CD4-positive, alpha-beta T cell treated with Interleukin-2 at 100 ng/mL for 4 hours (primary cell): ENCODE measurements at places on chromosomes 1 and 21.

DNA sequence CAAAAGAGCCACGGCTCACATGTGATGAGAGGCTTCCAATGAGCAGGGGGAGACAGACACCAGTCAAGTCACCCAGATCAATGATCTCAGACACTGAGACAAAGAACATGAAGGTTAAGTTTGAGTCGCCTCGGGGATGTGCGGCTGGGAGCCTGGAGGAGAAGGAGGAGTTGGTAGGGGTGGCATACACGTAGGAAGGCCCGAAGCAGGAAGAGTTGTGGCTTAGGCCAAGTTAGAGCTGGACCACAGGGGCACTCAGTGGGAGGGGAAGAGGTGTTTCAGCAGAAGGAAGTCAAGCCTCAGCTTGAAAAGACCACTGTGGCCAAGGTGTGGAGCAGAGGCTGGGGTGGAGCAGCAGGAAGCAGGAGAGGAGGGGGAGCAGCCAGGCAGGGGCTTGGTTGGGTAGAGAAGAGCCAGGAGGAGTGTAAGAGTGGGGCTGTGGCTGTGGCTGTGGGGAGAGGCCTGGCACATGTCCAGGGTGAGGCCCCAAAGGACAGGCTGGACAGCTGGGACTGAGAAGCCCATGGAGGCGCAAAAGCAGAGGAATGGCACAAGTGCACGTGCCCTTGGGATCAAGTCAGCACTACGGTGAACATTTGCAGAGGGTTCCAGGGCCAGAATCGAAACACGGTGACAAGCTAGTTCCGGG is 27.6 kb downstream of the CTNNBIP1 start:
- peak; percentile 11 for DNase-seq

- no peak for DNase-seq
Measured at GRCh38 chr1:157696966-157697628, 3.5 kb downstream of the FCRL3 start.

GRCh38 chr1:93437976-93438605 is 9.8 kb upstream of the FNBP1L start:
- DNase-seq, result peak; percentile 44

GRCh38 chr1:176959191-176959820 is 205.2 kb downstream of the ASTN1 start:
- DNase-seq, result no peak

DNA sequence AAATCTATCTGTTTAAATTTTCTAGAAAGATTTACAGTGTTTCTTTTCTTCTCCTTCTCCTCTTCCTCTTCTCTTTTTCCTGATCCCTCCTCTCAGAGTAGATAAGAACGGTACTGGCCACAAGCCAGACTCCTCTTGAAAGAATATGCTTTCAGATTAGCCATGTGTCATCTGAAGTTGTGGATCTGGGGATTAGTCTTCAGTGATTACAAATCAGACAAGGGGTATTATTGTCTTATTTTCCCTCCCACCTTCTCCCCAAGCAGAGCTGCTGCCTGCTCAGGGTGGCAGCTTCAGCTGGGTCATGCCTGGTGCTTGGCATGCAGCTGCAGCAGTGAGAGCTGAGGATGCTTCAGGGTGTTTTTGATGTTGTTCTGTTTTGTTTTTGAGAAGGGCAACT is 42.7 kb downstream of the SGIP1 start:
- DNase-seq, result no peak

DNA sequence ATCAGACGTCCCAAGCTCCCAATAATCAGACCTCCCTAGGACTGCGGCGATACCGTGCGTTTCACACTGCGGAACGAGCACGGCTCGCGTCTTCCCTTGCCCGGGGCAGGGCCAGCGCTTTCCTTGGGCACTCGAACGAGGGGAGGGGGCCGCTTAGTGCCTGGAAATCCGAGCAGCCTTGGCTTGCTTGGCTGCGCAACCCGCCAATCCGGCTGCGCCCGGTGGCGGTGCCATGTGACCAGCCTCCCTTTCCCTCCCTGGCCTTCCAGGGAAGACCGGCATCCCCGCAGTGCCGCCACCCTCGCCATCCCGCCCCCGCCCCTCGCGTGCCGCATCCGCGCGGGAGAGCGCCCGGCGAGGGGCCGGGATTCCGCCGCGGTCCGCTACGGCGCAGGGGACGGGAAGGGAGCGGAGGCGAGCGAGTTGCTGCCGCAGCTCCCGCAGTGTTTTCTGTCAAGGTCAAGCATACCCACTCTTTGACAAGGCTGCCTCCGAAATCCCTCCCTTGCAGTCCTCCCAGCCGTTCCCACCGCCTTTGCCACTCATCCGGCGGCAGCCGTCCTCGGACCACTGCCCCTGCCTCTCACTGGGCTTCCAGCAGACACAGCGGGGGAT is 8.3 kb upstream of the RNF19B start:
- DNase-seq, result no peak
